ENCODE measurements at places on chromosomes 12 and 14.

GRCh38 chr12:31959701-31960391 lies 631 bp downstream of the RESF1 start:
- peak; percentile 38 for DNase-seq

DNA sequence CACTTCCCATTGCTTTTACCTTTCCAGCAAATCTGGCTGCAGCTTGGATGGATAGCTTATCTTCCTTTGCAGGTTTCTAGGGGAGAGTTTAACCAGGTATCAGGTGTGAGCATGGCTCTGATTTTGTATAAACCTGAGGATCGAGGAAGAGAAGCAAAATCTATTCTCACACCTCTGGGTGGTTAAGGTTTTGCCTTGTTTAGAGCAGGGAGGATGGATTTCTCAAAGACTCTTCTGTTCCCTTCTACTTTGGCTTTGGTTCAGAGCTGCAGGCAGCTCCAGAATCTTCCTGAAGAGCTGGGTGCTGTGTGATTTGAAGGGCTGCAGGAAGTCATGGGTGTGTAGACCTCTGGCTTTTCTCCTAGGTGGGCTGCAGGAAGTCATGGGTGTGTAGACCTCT lies 1.7 kb downstream of the JDP2 start:
- no peak for DNase-seq

GRCh38 chr12:65205886-65206285 lies 36.5 kb downstream of the LEMD3 start:
- no peak for DNase-seq

DNA sequence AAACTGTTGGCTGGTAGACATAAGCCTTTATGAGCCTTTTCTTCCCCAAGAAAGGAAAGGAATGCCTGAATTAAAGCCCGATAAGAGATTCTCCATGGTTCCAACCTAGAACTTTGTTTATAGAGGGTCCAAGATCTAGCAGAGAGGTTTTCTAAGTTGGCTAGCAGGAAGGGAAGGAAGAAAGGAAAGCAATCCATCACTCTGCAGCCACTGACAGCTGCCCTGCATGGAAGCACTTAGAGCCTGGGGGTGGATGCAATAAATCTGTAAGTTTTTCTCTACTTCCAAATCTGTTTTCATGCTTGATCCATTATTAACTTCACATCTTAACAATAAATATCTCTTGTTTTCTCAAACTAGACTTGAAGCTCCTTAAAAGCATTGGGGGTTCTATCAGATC lies 224.4 kb downstream of the KSR2 start:
- no peak for DNase-seq

DNA sequence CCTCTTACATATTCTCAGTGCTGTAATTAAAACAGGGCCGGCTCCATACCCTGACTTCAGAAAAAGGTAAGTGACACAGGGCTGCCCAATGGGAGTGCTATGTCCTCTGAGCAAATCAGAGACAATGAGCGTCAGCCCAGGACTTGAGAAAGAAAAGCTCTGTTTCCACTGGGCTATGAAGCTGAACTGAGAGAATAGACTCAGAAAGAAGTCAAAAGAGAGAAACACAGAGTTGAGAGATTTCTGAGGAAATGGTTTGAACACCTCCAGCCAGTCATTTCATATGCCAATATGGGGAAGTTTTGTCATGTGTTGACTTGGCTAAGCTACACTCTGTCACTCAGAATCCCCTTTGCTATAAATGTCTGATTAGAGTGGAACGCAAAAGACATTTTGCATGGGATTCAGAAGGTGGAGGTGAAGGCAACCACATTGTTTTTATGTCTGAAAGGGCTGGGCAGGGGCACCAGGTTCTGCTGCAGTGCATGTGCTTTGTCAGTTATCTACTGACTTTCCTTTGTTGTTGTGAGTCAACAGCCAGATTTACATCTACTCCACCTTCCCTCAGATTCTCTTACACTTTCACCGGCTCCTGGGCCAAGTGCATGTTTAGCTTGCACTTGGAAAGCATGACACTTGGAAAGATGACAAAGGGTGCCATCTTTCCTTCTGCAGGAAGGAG lies 313.3 kb downstream of the DUSP6 start:
- no peak for DNase-seq

DNA sequence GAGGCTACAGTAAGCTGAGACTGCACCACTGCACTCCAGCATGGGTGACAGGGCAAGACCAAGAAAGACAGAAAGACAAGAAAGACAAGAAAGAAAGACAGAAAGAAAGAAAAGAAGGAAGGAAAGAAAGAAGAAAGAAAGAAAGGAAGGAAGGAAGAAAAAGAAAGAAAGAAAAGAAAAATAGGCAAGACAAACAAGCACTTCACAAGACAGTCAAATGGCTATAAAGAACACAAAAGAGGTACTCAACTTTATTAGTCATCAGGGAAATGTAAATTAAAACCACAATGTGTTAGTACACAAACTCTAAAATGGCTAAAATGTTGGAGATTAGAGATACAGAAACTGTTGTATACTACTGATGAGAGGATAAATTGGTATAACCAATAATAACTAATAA lies 6.6 kb downstream of the ATXN3 start:
- no peak for DNase-seq

DNA sequence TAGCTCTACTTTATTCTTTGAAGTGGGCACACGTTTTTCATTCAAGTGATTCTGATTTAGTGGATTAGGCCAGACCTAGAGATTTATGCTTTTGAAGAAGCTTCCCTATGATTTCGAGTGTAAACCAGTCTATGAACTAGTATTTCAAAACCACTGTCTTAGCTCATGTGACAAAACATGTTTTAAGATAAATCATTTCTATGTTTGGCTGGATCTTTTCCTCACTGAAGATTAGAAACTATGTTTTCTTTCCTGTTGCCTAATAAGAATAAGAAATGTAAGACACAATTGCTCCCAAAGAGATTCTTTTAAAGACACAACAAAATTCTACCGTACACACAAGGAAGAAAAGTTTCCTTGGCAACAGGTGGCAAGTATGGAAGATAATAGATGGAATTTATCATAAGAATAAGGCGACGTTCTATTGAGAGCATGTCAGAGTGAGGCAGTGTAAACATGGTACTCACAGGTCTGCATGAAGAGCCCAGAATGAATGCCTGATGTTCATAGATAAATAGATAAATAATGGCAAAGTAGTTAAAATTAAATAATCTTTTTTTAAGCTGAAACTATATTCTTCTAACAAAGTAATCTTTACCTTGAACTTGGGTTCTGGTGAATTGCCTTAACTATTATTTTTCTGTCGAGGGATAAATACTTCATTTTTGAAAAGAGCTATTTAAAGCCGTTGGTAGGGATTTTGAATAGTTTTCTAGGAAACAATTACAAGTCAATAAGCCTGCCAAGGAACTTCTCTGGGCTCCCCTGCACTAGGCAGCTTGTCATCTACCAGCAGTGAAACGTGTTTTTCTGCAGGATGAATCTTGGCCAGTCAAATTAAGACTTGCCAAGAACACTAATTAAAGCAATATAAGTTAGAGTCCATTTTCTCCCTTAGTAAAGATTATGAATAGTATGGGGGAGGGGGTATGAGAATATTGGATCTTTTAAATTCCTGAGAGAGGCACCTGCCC lies 34.1 kb upstream of the C12orf75 start:
- DNase-seq: no peak

- DNase-seq: peak; percentile 35
These were observed 49.9 kb downstream of the ALX1 start for GRCh38 chr12:85329913-85330312.

GRCh38 chr12:31900271-31900670 lies 58.9 kb upstream of the RESF1 start:
- DNase-seq: no peak

DNA sequence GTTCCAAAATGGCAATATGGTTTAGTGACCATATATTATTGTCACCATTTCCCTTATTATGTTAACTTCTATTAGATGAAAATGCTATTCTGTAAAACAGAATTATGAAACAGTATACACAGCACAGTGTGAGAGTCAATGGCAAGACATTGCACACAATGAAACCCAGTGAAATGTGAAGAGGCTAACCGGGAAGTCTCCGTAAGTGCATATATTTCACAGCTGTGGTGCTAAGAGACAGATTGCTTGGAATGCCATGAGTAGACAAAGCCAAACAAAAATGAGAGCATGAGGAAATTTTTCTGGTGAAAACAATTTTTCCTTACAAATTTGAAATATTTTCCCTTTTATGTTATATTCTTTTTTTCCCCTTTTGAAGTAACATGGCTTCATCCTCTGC lies 49.4 kb downstream of the DYRK2 start:
- no peak for DNase-seq

DNA sequence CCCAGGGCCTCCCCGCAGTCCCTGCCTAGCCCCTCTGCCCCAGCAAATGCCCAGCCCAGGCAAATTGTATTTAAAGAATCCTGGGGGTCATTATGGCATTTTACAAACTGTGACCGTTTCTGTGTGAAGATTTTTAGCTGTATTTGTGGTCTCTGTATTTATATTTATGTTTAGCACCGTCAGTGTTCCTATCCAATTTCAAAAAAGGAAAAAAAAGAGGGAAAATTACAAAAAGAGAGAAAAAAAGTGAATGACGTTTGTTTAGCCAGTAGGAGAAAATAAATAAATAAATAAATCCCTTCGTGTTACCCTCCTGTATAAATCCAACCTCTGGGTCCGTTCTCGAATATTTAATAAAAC lies 2.2 kb downstream of the HOXC6 start:
- no peak for DNase-seq

DNA sequence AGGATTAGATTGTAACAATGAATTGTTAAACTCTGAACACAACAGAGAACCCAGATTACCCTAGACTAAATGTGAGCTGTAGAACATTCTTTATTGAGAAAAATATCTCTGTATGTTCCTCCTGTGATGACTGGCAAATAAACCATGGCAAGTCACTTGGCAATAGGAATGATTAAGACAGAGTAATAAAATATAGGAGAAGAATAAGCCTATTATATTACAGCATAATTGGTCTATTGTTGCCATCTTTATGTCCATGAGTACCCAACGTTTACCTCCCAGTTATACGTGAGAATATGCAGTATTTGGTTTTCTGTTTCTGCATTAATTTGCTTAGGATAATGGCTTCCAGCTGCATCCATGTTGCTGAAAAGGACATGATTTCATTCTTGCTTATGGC lies 211.2 kb upstream of the AVPR1A start:
- DNase-seq: no peak

GRCh38 chr12:122094735-122095631 lies 16.4 kb downstream of the MLXIP start:
- DNase-seq: peak; percentile 30

DNA sequence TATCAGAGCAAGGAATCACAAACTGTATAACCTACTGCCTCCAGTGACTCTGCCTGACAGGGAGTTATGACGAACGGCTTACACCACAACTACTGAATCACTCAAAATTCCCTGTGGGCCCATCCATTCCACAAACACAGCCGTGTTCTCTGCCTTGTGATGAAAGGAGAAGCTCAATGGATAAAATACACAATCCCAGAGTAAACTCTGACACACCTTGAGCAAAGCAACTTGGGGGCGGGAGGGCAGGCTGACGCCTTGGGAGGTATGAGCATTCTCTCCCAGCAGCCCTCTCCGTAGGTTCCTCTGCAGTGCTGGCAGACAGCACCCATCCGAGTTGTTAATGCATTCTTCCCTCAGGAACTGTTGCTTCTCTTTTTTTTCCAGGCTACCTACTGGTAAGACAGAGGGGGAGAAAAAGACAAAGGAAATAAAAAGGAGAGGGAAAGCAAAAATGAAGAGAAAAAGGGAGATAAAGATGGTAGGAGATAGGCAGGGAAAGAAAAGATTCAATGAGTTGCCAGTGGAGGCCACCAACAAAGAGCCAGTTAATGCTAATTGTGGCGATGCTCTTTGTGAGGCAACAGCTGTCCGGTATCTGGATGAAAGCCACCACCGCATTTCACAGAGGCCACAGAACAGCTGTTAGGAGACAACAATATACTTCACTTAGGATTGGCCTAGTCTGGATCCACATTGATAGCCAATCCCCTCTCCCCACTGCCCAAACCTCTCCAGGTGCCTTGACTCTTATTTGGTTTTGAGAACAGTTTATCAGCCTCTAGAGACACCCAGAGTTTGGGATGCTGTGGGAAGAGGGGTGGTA lies 4.7 kb upstream of the DIO2 start:
- DNase-seq: no peak

DNA sequence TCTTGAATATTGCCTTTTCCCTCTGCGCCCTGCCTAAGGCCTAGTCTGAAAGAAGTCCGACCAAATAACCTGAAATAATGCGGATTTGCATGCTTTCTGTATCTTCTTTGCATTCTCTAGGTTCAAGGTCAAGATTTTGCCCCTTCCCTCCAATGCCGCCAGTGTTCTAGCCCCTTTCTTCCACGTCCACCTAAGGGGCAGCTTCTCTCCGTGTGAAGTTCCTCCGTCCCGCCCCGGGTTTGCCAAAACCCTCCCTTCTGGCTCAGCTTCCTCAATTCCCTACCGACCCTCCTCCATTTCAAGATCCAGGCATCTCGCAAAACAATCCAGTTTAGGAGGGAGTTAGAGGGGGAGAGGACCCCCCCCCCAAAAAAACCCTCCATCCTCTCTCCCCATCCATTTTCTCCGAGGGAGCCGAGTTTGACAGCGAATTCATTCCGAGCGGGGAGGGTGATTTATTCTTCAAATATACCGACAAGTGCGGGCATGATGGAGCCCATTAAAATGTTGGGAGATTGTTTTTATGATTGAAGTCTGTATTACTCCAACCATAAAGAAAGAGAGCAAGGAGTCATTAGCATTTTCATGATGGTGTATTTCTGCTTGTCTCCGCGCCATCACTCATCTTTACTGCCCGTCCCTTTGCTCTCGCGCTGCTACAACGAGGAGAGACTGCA lies 20.9 kb upstream of the ATP5MC2 start:
- no peak for DNase-seq

DNA sequence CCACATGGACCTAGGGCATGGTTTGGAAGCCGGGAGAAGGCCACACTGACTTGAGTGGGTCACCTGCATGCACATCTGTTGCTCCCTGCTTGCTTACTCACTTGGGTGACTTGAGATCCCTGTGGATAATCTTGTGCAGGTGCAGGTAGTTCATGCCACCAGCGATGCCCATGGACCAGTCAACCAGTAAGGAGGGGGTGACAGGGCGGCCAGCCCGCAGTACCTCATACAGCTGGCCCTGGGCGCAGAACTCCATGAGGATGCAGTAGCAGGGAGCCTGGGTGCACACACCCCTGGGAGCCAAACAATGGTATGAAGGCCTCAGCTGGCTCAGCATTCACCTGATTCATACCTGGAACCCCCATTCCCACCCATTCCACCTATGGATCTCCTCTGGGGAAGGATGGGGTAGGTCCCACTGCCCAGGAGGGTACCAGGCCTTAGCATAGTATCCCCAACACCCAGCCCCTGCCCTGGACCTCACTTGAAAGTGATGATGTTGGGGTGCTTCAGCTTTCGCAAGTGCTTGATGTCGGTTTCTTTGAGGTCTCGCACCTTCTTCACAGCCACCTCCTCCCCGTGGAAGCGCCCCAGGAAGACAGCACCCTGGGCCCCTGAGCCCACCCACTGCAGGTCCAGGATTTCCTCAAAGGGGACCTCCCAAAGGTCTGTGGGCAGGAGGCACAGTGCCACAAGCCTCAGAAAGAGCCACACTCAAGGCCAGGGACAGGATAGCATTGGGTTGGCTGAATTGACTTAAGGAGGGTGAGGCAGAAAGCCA lies 13.1 kb downstream of the MAP3K12 start:
- no peak for DNase-seq

GRCh38 chr12:116524964-116525379 lies 34.2 kb upstream of the MAP1LC3B2 start:
- no peak for DNase-seq

GRCh38 chr12:131044760-131045381 lies 91.2 kb downstream of the ADGRD1 start:
- DNase-seq: no peak

GRCh38 chr12:130049666-130050065 lies 112.6 kb upstream of the FZD10 start:
- DNase-seq: no peak
